ENCODE measurements at places on chromosomes 3 and 15.

DNA sequence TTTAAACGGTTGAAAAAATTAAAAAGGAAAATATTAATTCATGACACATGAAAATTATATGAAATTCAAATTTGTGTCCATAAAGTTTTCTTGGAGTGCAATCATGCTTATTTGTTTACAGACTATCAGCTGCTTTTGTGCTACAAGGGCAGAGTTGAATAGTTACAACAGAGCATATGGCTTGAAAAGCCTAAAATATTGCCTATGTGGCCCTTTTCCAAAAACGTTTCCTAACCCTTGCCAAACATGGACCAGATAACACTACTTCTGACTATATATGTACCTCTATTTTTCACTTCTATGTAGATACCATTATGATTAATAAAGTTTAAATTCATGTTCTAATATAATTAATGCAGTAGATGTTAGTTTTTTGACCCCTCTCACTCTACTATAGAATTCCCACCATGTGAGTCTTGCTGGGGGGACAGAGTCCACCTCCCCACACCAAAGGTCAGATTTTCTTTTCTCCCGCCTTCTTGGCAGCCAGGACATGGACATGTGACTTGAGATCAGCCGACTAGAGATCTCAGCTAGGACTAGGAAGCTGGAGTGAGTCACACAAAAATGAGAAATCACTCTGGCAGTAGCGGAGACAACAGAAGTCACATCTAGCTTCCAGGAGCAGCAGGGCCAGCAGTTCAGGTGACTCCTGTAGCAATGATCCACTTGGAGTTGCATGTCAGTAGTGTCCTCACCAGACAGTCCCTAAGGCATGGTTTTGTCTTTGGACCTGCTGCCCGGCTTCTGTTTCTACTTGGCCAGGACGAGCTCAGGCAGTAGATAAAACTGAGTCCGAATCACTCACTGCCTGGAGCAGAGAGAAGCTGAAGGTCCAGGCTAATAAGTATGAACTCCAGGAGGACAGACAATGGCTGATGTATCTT lies 22.4 kb downstream of the CIAO2A start:
- no peak for DNase-seq

GRCh38 chr15:63086947-63087346 lies 34.7 kb upstream of the LACTB start:
- no peak for DNase-seq

DNA sequence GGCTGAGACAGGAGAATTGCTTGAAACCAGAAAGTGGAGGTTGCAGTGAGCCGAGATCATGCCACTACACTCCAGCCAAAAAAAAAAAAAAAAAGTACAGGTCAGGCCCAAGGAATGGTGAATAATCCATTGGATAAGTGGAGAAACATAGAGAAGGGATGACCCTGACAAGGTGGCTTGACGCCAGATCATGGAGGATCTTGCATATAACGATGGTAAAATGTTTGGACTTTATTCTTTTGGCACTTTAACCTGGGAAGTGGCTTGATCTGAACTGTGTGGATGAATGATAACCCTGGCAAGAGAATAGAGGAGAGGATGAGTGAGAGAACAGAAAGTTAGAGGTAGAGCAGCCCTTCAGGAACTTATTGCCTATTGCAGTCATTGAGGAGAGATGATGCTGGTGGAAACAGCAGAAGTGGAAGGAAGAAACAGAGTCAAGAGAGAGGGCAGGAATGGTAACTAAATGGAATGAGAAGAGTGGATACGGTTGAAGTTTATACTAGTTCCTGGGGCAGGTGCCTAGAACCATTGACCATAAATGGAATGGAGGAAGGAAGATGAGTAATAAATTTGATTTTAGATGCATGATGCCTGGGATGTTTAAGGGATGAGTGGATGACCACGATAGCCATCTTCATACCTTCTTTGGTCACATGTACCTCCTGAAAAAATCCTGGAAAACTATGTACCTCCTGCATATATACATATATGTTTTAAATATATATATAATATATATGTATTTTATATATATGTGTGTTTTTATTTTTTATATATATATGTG lies 57.8 kb downstream of the BLM start:
- DNase-seq = no peak

- DNase-seq = no peak
Observed at GRCh38 chr3:69422751-69423150, 36.9 kb upstream of the FRMD4B start.

DNA sequence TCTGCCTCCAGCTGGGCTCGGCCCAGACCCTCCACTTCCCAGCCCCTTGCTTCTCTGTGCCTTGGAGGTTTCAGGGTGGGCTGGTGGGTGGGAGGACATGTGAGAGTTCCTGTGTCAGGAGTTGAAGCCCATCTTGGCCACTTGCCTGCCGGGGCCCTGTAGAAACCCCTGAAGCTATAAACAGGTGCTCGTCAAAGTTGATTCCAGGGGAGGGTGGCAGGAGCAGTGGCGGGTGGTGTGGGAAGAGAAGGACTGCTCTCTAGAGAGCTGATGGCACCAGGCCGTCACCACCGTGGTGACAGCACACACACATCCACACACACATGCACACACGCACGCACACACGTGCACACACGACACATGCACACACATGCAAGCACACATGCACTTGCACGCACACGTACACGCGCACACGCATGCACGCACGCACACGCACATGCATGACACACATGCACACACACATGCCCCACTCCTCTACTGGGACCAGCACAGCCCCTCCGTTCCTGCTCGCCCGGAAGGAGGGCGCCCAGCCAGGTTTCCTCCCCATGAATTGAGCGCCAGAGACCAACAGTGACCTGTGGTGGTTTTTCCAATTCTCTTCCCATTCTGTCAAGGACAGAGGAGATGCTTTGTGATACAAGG lies 56.3 kb upstream of the CGNL1 start:
- DNase-seq = no peak

- no peak for DNase-seq
Observed at GRCh38 chr3:125608419-125608818, 13.1 kb upstream of the OSBPL11 start.

DNA sequence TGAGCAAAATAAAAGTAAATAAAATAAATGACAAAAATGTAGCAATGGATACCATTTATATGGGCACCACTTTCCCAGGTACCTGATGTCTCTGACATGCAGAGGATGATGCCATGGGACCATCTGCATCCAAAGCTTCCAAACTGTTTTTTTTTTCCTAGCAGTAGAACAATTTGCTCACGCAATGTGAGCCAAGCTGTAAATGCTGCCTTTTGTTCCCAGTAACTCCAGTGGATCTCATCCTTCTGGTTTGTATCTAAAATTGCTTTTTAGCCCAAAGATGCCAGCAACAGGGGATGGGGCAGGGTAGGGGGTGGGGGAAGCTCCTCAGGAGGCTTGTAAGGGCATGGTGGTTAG lies 32.7 kb downstream of the SLC12A8 start:
- DNase-seq = no peak

- no peak for DNase-seq
Observed at GRCh38 chr15:94937242-94937641, 705.9 kb downstream of the MCTP2 start.

GRCh38 chr3:117914540-117915100 lies 1120.0 kb downstream of the IGSF11 start:
- DNase-seq = no peak

GRCh38 chr3:46909535-46910161 lies 32.1 kb downstream of the PTH1R start:
- peak; percentile 65 for DNase-seq

DNA sequence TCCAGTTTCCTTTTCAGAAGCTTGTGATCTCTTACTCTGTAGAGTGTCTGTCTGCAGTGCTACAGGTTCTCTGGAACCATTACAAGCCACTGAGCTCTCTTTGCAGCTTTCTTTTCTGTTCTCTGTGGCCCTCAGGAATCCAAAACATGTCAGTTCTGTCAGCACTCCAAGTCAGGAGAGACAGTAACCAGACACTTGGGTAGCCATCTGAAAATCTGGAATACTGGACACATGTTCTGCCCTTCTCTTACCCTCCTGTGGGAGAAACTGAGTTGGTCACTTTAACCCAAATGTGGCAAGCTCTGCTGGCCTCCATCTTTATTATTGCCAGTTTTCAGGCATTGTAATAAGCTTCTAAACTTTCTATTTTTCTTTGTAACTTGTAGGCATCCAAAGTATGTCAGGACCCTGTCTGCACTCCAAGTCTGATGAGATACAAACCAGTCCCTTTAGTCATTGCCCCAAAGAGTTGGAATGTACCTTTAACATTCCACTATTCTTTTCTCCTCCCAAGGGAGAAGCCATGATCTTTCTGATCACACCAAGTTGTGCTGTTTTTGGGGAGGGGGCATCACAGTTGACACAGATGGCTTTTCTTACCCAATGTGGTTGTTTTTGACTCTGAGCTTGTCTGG lies 183.7 kb downstream of the DPH6 start:
- DNase-seq = no peak

- no peak for DNase-seq
Observed at GRCh38 chr15:61764981-61765380, 295.3 kb downstream of the VPS13C start.

- no peak for DNase-seq
Observed at GRCh38 chr3:25090698-25091453, 337.2 kb upstream of the RARB start.

DNA sequence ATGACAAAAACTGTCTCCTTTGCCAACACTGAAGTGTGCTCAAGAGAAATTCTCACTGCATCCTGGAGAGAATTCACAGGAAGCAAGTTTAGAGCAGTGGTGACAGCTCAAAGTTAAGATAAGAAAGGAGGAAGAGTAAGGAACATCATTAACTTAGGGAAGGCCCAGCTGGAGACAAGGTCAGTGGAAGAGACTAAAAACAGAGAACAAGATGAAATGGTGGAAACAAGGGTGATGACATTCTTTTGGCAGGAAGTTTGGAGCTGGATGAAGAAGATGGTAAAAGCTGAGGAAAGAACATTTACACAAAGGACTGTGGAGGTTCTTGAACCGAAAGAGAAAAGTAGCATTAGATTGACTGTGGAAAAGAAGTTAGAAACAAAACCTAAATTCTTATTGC lies 6.7 kb upstream of the SUCLG2 start:
- no peak for DNase-seq

- DNase-seq = no peak
Observed at GRCh38 chr15:98730860-98731711, 82.7 kb downstream of the IGF1R start.

DNA sequence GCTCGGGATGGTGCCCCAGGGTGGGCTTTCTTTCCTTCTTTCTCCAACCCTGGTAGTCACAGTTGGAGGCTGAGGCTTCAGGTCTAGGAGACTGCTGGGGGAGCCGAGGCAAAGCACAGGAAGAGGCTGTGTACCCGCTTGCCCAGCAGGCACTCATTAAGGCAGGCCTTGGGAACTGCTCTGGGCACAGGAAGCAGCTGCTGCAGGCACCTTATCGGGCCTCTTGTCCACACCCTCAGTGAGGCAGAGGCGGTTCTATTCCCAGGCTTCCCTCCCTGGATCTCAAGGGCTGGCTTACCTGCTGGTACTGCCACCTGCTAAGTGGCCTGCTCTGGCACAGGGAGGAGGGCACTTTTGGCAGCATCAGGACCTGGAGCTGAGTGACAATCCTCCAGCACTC lies 15.8 kb upstream of the GRM2 start:
- no peak for DNase-seq

GRCh38 chr3:167361306-167361705 lies 18.8 kb downstream of the ZBBX start:
- DNase-seq = no peak

DNA sequence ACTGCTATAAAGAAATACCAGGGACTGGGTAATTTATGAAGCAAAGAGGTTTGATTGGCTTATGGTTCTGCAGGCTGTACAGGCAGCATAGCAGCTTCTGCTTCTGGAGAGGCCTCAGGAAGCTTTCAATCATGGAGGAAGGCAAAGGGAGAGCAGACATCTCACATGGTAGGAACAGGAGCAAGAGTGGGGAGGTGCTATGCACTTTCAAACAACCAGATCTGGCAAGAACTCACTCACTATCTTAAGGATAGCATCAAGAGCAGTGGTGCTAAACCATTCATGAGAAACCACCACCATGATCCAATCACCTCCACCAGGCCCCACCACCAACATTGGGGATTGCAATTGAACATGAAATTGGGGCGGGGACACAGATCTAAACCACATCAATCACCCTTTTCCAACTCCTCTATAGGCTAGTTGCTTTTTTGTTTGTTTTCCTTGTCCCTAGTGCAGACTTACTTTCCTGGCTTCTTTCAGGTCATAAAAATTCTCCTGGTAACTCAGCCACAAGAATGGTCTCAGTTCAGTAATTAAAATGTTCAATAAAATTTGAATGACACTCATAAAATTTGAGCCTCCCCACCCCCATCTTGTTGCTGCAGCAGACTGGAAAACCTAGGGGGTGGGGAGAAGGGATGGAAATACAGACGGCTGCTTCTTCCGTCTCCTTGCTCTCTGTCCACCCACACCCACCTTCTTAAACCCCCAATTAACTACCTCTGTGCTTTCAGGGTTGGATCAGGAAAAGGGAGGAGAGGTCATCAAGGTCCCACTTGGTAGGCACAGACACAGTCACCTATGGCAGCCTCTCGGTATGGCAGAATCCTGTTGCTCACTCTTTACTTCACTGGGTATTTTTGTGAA lies 16.3 kb upstream of the TIPARP start:
- no peak for DNase-seq

DNA sequence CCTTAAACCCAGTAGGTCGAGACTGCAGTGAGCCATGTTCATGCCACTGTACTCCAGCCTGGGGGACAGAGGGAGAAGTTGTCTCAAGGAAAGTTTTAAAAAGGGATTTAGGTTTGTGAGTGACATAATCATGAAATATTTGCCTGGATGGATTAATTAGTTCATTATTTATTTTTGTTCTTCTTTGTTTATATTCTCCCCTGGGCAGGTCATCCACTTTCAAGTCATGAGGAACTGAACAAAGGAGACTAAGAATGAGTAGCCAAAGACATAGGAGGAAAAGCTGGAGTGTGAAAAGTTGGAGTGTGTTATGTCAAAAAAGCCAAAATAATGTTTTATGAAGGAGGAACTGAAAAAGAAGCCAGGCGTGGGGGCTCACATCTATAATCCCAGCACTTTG lies 17.7 kb upstream of the PCCB start:
- no peak for DNase-seq

- DNase-seq = no peak
Observed at GRCh38 chr15:58537033-58537432, 105.2 kb downstream of the LIPC start.
